HepG2 (cell line): ENCODE measurements at places on chromosomes 11 and 22. TPM values are rescaled to one million over a fixed set of nuclear protein-coding genes. Genes with fewer than 3 reads are reported as not detected.

The DDX25 gene
- 0.11 and 0.29 TPM in 2 replicates for total RNA-seq

DNA sequence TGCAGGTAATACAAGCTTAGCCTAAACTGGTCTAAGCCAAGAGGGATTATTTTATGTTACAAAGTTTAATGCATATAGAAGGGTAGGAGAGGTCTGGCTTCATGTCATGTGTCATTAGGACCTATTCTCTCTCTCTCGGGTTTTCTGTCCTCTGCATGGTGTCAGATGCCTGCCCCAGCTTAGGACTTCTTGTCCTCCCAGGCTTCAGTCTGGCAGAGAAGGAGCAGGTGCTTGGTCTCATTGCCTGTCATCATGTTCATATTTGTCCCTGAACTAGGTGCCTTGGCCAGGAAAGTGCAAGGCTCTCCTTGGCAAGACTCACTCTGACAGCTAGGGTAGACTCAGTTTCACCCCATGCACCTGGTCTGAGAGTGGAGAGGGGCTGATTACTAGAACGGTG is 126.3 kb downstream of the ADAMTS15 start:
- DNase-seq: no peak
- H3K27ac ChIP-seq: no peak overlapping the region
- H3K4me1 ChIP-seq: no peaks in the 10 kb centered on the region
- H3K4me3 ChIP-seq: no peak overlapping the region
- peaks cover 4% of the 10 kb centered on the region; the same call in 1 of the 3 replicates for H3K27me3 ChIP-seq

DNA sequence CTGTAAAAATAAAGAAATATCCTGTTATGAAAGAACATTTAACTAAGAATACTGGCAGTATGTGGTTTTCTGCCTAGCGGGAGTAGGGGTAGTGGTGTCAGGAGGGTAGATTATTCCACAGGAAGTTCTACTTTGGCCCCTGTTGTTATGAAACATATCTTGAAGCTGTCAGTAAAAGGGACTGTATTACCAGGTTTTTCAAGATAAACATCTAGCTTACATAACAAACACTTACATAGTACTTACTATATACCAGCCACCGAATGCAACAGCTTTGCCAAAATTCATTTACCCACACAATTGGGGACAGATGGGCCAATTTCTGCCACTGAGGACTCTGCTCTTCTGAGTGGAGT is 3.7 kb downstream of the TMEM123 start:
- no peaks in the 10 kb centered on the region; the same call in 2 of the 3 replicates for H3K27me3 ChIP-seq
- H3K4me3 ChIP-seq: peak overlapping the region; percentile 95
- peak; percentile 53 for DNase-seq
- peak overlapping the region; percentile 96 for H3K27ac ChIP-seq
- peaks cover 45% of the 10 kb centered on the region for H3K36me3 ChIP-seq

GRCh38 chr11:61293867-61294716 is 1.0 kb downstream of the VWCE start:
- peaks cover 39% of the 10 kb centered on the region; the same call in 2 of the 3 replicates for H3K36me3 ChIP-seq
- no peaks in the 10 kb centered on the region for H3K27me3 ChIP-seq
- H3K4me3 ChIP-seq: peak overlapping the region; percentile 67
- H3K27ac ChIP-seq: peak overlapping the region; percentile 94

The SYT12 gene
- 0.02 TPM in 1 of 2 replicates, not detected in the other for total RNA-seq

The MAPK8IP1 gene
- 3.0 and 4.2 TPM in 2 replicates for total RNA-seq

DNA sequence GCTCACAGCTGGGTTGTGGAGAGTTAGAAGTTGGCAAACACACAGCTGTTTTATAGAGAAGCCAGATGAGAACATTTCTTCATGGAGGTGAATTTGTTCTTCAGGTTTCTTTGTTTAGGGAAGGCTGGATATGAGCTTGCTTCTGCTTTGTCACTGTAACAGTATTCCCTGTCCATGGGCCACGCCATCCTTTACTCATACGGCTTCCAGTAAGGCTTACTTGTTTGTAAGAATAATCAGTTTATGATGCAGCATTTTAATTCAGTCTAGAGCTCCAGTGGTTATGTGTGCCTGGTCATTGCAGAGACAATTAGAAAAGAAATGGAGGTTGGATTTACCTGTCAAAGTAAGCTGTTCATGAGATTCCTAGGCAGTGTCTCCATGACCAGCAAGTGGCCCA is 131.8 kb downstream of the TRIM44 start:
- DNase-seq: no peak
- H3K36me3 ChIP-seq: peaks cover 2% of the 10 kb centered on the region
- no peak overlapping the region for H3K4me3 ChIP-seq

DNA sequence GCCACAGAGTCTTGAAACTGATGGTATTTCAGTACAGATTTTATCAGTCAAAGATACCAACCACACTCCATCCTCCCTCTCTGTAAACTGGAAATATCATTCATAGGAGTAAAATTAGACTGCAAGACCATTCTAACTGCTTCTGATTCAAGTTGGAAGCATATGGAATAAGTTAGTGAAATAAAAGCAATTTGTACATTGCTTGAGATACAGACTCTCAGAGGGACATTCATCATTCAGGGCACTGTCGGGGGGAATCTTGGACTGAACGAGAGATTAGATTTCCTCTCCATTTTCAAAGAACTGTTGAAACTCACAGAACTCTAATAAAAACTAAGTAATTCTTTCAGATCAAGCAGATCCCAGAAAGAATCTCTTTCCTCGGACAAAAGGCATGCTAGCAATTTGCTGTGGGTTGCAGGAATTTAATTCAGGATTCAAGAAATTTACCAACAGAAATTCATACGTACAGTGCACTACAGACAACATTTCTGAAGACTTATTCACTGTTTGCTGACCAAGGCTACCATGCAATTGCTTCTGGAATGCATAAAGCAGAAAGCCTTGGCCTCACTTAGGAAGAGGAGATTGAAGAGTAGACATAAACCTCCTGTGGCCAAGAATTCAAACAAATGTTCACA is 34.1 kb downstream of the PAMR1 start:
- H3K27me3 ChIP-seq: peaks cover 15% of the 10 kb centered on the region; the same call in 1 of the 3 replicates
- DNase-seq: no peak
- no peaks in the 10 kb centered on the region for H3K36me3 ChIP-seq
- no peak overlapping the region for H3K4me3 ChIP-seq

DNA sequence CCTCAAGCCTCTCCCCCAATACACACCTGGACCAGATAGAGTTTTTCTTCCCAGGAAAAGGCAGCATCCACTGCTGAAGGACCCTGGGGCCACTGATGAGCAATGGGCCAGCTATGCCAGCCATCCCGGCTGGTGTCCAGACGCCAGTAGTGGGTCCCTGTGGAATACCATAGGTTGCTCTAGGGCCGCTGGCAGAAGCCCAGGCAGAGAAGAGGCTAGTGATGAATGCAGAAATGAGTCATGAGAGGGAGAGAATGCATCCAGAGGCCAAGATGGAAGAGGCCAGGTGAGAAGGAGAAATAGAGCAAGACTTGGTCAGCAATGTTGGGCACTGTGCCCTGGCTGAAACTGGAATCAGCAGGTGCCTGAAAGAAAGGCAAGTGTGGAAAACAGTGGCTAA is 8.9 kb downstream of the HPX start:
- no peak overlapping the region for H3K27ac ChIP-seq
- 0 out of 2 replicates have a peak, but pooled peaks cover 4% of the 10 kb centered on the region for H3K4me1 ChIP-seq
- H3K36me3 ChIP-seq: no peaks in the 10 kb centered on the region
- DNase-seq: no peak
- H3K27me3 ChIP-seq: no peaks in the 10 kb centered on the region
- H3K4me3 ChIP-seq: no peak overlapping the region

- H3K36me3 ChIP-seq: no peaks in the 10 kb centered on the region
- no peak overlapping the region for H3K4me3 ChIP-seq
- no peaks in the 10 kb centered on the region for H3K4me1 ChIP-seq
These were observed 27.1 kb upstream of the MRGPRX2 start for GRCh38 chr11:19087658-19088057.

The TBX1 gene
- total RNA-seq: not detected in 2 replicates

DNA sequence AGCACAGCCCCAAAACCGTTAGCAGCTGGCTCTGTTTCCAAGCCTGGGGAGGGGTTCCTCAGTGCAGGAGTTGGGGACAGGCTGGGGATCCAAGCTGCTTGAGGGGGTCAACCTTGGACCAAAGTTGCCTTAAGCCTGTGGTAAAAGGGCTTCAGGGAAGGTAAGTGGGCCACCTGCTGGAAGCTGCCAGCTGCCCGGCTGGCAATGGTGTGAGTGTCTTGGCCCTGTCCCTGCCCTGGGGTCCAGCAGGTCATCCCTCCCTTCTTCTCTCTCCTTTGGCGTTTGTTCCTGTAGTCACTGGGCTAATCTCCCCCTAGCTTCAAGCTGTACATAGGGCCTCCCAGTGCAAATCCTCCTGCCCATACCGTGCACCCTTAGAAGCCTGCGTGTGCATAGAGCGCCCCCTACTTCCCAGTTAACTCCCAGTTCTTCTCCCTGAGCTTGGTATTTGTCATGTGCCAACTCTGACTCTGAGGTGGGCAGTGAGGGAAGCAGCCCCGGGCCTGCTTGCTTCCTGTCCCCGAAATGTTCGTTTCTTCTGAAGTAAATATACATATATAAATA is 4.4 kb downstream of the TMEM258 start:
- H3K36me3 ChIP-seq: peaks cover 65% of the 10 kb centered on the region
- H3K27ac ChIP-seq: peak overlapping the region; percentile 21
- DNase-seq: peak; percentile 74
- no peaks in the 10 kb centered on the region for H3K27me3 ChIP-seq
- peaks cover 17% of the 10 kb centered on the region for H3K4me1 ChIP-seq

DNA sequence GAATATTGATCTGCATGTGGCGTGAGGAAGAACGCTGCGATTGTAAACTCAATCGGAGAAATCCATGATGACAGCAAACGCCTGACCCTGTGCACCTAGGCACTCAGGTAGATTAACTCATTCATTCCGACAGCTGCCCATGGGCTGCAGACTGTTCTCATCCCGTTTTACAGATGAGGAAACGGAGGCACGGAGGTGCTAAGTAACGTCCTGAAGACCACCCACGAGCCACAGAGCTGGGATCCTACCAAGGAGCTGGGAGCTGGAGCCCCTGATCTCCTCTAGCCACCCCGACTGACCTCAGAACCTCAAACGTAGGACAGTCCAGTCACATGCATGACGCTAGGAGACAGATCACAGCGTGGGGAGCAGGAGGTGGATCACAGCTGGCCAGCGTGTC is 1092.7 kb downstream of the BRD1 start:
- H3K27me3 ChIP-seq: no peaks in the 10 kb centered on the region
- no peak overlapping the region for H3K27ac ChIP-seq
- peaks cover 40% of the 10 kb centered on the region; the same call in 2 of the 3 replicates for H3K36me3 ChIP-seq

The INS gene
- not detected in 2 replicates for total RNA-seq

DNA sequence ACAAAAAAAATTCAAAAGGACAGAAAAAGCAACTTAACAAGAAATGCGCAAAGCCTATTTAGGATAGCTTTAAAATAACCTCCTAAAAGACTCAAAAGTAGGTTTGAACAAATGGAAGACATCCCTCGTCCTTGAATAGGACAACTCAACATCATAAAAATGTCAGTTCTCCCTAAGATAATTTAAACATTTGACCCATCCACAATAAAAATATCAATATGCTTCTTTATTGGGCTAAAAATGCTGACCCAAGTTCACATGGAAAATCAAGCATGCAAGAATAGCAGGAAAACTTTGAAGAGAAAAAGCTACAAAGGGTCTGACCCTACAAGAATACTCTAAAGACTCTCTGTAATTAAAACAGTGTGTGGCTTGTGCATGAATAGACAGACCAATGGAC is 12.1 kb upstream of the KCTD17 start:
- H3K27me3 ChIP-seq: no peaks in the 10 kb centered on the region
- DNase-seq: no peak
- no peak overlapping the region for H3K4me3 ChIP-seq
- no peak overlapping the region for H3K27ac ChIP-seq
- no peaks in the 10 kb centered on the region for H3K36me3 ChIP-seq

The CD3D gene
- total RNA-seq: 0.25 and 0.66 TPM in 2 replicates

GRCh38 chr22:44442186-44442815 is 55.7 kb downstream of the RTL6 start:
- no peaks in the 10 kb centered on the region for H3K36me3 ChIP-seq
- no peak overlapping the region for H3K4me3 ChIP-seq
- H3K4me1 ChIP-seq: no peaks in the 10 kb centered on the region
- DNase-seq: no peak
- H3K27me3 ChIP-seq: peaks cover 8% of the 10 kb centered on the region

The FAR1 gene
- total RNA-seq: 0.95 and 1.1 TPM in 2 replicates

- peaks cover 7% of the 10 kb centered on the region for H3K27me3 ChIP-seq
- no peak overlapping the region for H3K27ac ChIP-seq
- H3K36me3 ChIP-seq: no peaks in the 10 kb centered on the region
- DNase-seq: no peak
- H3K4me3 ChIP-seq: no peak overlapping the region
- no peaks in the 10 kb centered on the region for H3K4me1 ChIP-seq
These were observed 23.0 kb upstream of the ME3 start for GRCh38 chr11:86695373-86695772.

DNA sequence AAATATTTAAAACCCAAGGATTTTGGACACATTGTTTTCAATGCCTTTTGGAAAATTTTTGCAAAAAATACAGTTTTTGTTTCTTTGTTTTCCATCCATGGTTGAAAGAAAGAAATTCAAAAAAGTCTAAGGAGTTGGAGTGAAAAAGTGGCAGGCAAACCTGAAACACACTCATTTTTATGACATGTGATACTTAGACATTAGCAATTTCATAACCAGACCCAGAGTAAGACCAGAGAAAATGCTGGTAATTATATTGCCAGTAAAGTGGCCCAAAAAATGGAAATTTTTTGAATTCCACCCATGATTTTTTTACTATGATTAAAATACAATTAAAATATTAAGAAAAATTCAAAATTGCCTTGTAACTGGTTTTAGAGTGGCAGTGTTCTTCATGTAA is 128.2 kb downstream of the SLC17A6 start:
- no peaks in the 10 kb centered on the region for H3K36me3 ChIP-seq
- no peak for DNase-seq
- H3K4me3 ChIP-seq: no peak overlapping the region
- no peaks in the 10 kb centered on the region for H3K4me1 ChIP-seq
- H3K27ac ChIP-seq: no peak overlapping the region

- no peak overlapping the region for H3K4me3 ChIP-seq
- H3K27me3 ChIP-seq: no peaks in the 10 kb centered on the region
- H3K4me1 ChIP-seq: peaks cover 59% of the 10 kb centered on the region
- H3K27ac ChIP-seq: no peak overlapping the region
- H3K36me3 ChIP-seq: peaks cover 25% of the 10 kb centered on the region; the same call in 2 of the 3 replicates
These were observed 47.0 kb downstream of the PACSIN2 start for GRCh38 chr22:42967933-42968332.

GRCh38 chr22:20107471-20107901 is 8.4 kb upstream of the RANBP1 start:
- no peak overlapping the region for H3K4me3 ChIP-seq
- H3K27ac ChIP-seq: no peak overlapping the region
- DNase-seq: no peak
- no peaks in the 10 kb centered on the region for H3K27me3 ChIP-seq

The SMC1B gene
- not detected in 2 replicates for total RNA-seq

The RHBDD3 gene
- total RNA-seq: 12.6 and 26.7 TPM in 2 replicates

- H3K27ac ChIP-seq: no peak overlapping the region
- H3K4me1 ChIP-seq: peaks cover 48% of the 10 kb centered on the region
- no peak for DNase-seq
These were observed 94.0 kb upstream of the APOA1 start for GRCh38 chr11:116931206-116931953.

The NRXN2 gene
- not detected in 2 replicates for total RNA-seq

GRCh38 chr11:19827399-19828135 is 114.9 kb downstream of the NAV2 start:
- no peak overlapping the region for H3K27ac ChIP-seq
- no peak overlapping the region for H3K4me3 ChIP-seq
- no peak for DNase-seq
- peaks cover 1% of the 10 kb centered on the region for H3K27me3 ChIP-seq
- no peaks in the 10 kb centered on the region for H3K36me3 ChIP-seq

- H3K36me3 ChIP-seq: peaks cover 7% of the 10 kb centered on the region
- DNase-seq: peak; percentile 69
- no peaks in the 10 kb centered on the region for H3K27me3 ChIP-seq
- peak overlapping the region; percentile 87 for H3K27ac ChIP-seq
These were observed 14.7 kb upstream of the ST14 start for GRCh38 chr11:130144861-130145281.

The SMTNL1 gene
- not detected in 2 replicates for total RNA-seq
